ENCODE measurements at places on chromosomes 12 and 14.
A peak's percentile ranks its signal among the peaks of the same experiment; 100 is the strongest.

- DNase-seq = no peak
Measured at GRCh38 chr14:68442828-68443629, 349.8 kb downstream of the ZFP36L1 start.

GRCh38 chr12:50132505-50133135 is 20.6 kb downstream of the COX14 start:
- DNase-seq = no peak

DNA sequence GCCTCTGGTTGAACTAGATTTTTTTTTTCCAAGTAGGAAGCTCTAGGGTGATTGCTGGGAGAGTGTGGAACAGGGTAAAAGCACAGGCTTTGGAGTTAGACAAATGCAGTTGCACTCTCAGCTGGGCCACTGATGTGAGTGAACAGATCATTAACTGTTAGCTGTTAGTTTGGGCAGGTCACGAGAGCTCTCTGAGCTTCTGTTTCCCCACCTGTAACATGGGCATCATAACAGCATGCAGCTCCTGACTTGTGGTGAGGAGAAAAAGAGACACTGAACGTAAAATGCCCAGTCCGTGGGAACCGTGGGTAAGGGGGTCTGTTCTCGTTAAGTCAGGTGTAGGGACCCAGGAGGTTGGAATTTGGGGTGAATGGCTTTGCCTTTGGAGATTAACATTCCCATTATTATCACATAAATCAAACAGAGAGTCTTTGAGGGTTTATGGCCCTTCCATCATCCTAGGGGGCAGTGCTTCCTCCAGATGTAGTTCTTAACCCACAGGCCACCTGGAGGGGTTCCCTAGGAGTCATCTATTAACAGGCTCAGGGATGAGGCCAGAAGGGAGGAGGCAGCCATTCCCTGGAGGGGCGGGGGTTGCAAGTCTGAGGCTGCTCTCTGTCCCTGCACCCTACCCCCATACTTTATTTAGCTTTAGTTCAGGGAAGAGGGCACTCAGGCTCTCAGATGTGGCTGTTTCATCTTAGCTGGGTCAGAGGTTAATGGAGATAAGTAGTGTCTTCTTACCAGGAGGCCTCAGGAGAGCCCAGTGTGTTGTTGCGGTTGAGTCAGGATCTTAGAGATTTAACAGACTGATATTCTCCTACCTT is 135.2 kb downstream of the DACT1 start:
- DNase-seq = peak; percentile 74

DNA sequence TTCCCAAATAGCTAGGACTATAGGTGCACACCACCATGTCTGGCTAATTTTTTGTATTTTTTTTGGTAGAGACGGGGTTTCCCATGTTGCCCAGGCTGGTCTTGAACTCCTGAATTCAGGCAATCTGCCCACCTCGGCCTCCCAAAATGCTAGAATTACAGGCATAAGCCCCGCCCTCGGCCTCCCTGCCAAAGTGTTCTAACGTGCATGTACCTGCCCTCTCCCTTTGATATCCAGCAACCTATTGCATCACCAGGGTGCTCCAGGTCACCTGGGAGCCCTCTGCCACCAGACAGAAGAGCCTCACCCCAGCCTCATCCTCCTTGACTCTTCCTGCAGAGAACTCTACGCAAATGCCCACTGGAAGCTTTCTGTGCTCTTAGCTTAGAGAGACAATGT is 2.2 kb upstream of the EML1 start:
- DNase-seq = no peak

GRCh38 chr12:388541-389141 is 479 bp downstream of the KDM5A start:
- DNase-seq = no peak

All from T1000 (cell line).